Globus pallidus (tissue), 1 donor: ENCODE measurements at places on chromosomes 4 and X.
A peak's percentile ranks its signal among the peaks of the same experiment; 100 is the strongest.

- DNase-seq, result no peak
These were observed 74.6 kb downstream of the PABPC4L start for GRCh38 chr4:134126955-134127354.

GRCh38 chr4:154466336-154466735 lies 25.3 kb downstream of the DCHS2 start:
- DNase-seq, result no peak

DNA sequence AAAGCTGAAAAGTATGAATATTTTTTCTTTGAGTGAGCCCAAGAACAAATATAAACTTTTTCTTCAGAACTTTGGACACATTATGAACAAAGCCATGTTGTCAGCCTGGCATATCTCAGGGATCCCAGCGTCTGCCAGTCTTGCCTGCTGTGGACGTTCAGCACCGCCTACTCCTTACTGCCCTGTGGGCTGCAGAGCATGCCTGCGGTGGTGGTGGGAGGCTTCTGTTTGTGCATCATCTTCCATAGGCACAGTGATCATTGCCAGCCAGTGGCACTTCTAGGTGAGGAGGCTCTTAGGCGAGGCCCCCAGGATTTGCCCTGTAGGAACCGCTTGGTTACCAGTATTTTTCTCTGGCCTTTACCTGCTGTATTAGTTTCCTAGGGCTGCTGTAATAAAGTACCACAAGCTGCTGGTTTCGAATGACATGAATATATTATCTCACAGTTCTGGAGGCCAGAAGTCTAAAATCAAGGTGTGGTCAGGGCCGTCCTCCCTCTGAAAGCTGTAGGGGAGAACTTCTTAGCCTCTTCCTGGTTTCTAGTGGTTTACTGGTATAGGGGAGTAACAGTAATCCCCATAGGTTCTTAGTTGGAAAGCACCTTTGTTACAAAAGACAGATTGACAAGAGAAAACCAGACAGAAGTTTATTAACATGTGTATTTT lies 15.4 kb downstream of the ANXA3 start:
- no peak for DNase-seq

GRCh38 chr4:68748181-68748991 lies 67.4 kb upstream of the UGT2B10 start:
- DNase-seq, result no peak

DNA sequence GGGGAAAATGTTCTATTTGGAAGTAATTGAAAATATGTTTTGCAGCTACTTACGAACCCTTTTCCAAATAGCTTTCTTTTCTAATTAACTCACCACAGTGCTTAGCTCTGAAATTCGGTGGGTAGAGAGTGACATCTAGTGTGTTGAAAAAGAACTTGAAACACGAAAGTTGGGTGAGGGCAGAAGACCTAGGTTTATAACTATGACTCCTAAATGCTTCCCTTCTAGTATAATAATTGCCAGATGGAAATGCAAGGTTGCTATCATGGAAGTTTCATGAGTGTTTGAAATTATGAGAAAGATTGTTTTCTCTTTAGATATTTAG lies 77.3 kb upstream of the NOCT start:
- peak; percentile 39 for DNase-seq
